CD4-positive, alpha-beta T cell treated with Interleukin-6 at 100 ng/mL for 8 hours (primary cell): ENCODE measurements at places on chromosomes 5 and 9.

DNA sequence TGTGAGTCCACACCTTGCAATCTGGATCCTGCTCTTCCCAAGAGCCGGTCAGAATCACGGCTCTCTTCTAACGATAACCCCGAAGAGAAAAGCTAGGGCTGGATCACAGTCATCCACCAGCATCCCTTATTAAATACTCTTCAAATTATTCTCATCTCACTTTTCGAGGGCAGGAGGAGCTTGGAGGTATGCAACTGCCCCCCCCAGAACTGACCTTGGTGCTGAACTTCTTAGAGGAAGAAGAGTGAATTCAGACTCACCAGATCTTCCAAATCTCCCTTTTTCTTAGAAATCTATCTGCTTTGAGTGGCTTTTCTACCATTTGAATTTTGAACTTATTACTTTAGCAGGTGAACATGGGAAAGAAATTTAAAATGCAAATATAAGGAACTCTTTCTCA is 75.7 kb downstream of the MED10 start:
- DNase-seq = no peak

DNA sequence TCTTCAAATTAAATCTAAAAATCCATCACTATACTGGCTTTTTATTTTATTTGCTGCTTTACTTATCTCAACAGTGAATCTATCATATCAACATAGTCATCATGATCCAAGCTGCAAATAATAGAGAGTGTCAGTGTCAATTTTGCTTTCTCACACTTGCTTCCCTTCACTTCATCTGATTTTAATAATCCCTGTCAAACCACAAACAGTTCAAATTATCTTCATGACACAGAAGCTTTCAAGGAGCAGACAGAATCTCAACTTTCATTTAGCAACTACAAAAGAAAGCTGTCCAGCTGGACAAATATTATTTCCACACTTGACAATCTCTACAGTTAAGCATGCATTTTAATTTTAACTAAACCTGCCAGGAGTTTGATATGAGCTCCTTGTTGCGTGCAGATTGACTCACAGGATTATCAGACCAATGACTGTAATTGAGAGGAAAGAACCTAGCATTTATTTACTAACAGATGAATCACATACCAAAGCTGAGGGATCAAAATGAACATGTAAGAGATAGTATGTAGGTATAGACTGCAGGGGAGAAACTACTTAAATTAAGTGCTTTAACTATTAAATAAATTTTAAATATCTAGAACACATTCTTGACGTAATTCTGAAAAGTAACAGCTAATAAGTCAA is 56.0 kb downstream of the KIAA0825 start:
- DNase-seq = no peak

- DNase-seq = no peak
Measured at GRCh38 chr9:128190516-128191405, 611 bp downstream of the CIZ1 start.

DNA sequence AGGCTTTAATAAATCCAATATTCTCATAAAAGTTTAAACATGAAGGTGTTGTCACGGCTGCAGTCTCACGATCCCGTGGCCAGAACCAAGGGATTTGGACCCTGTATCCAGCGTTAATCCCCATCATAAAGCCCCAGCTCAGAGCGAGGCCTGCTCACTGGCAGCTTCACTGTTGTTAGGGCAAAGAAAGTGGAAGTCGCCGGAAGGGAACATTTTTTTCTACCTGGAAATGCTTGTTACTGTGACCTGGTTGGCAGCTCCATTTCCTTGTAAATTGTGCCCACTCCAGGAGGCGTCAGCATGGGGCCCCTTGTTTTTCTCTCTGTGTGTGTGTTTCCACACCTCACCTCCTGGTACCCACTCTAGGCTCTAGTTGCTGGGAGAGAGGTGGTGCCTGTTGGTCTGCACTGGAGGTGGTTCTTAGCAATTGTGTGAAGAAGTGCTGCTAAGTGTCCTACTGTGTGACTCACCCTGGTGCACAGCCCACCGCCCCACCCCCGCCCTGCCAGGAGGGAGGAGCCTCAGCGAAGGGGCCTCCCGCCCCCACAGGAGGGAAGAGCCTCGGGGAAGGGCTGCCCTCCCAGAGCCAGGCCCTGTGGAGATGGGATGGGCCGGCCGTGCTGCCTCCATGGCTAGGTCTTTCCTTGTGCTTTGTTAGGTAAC is 105.1 kb downstream of the EHMT1 start:
- no peak for DNase-seq

GRCh38 chr9:116687074-116687753 is at the start of gene TRIM32:
Gene TRIM32 (plus strand): TSS chr9:116687305. CDS start chr9:116697743, 10,438 bp downstream.
- peak; percentile 87 for DNase-seq
